CD4-positive, alpha-beta T cell treated with Interleukin-10 for 1 hour (primary cell): ENCODE measurements at places on chromosomes 12 and 14.

GRCh38 chr14:95681153-95681552 is 5.1 kb upstream of the TCL1B start:
- no peak for DNase-seq

GRCh38 chr12:52692254-52692653 is 11.1 kb downstream of the KRT77 start:
- DNase-seq, result no peak

- DNase-seq, result no peak
Measured at GRCh38 chr12:19088606-19089005, 40.9 kb upstream of the PLEKHA5 start.

DNA sequence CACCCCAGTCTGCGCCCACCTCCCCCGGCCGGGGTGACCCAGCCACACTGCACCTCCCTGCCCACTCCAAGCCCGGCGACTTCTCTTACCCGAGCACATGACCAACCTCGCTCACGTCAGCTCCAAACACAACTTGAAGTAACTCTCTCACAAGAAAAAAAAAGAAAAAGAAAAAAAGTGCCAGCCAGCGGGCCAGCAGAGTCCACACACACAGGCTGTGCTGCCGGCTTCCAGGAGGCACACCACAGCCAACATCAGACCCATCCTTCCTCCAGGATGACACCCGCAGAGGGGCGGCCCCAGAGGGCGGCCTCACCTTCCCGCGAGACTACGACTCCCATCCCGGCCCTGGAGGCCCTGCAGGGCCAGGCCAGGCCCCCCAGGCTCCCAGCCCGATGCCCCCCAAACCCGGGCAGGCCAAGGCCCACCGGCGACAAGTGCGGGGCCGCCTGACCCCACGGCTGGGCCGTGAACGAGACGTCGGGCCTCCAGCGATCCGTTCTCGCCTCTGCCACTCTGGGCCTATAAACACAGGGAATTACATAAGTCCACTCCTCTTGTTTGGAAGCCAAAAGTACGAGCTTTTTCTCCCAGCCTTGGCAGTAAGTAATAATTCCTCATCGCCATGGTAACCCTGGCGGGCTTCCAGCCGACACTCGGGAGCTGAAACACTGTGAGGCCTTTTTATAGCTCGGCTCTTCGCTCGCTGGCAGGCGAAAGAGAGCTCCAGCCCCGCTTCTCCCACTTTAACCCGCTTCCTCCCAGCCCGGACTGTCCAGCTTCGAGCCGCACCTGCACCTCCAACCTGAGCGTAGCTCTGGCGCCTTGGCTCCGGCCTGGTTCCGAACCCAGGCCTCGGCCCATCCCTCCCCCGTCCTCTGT is 49.1 kb downstream of the NCOR2 start:
- no peak for DNase-seq

GRCh38 chr12:64796205-64796845 is 28.1 kb upstream of the TBC1D30 start:
- peak; percentile 78 for DNase-seq

DNA sequence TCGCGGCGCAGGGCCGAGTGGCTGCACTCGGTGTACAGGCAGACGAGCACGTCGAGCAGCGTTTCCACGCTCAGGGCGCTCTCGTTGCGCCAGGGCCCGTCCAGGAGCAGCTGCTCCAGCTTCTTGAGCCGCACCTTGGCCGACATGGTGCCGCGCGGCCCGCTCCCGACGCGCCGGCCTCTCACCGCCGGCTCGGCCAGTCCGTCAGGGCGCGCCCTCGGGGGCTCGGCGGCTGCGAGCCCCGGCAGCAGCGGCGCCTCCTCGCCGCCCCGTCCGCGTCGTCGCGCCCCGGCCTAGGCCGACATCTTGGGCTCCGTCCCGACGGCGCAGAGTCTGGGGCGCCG is 349 bp downstream of the CDC42BPB start:
- no peak for DNase-seq

DNA sequence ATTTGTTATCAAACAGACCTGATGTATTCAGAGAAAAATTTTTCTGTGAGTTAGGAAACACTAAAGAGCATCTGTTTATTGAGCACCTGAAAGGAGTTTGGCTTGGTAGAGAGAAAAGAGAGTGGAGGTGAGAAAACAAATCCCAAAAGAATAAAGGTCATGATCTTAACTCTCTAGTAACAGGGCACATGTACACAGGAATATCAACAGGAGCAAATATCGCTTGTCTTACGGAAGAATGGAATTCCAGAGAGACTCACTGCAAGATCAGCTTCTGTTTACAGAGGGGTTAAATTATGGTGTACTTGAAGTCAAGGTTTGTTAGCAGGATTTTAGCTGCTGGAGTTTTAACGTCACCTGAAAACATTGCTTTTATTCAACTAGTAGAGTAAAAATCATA is 78.8 kb downstream of the SPPL3 start:
- DNase-seq, result no peak

GRCh38 chr14:100072783-100073346 is 7.6 kb downstream of the EVL start:
- DNase-seq, result peak; percentile 70
